ENCODE measurements at places on chromosomes 13 and 19.

- no peak for DNase-seq
Observed at GRCh38 chr13:69935043-69935442, 172.6 kb upstream of the ATXN8OS start.

DNA sequence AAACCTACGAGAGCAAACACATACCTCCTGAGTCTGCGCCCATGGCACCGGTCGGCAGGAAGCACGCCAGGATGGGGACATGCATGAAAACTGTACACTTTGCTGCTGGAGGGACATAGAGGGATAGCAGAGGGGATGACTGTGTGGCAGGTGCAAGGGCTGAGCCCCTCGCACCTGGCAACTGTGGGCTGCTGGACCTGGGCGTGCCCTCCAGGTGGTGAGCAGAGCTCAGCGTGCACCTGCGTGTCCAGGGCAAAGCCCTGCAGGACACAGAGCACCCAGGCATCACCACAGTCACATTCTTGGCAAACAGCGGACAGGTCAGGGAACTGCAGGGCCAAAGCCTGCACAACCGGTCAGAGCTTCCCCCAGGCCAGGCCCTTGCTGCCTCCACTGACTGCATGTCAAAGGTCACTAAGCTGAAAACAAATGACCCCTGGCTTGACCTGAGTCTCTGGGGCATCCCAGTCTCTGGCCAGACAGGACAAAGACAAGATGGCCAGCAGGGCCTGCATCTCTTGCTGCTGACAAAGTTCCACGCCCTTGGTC is 9.0 kb upstream of the ISYNA1 start:
- DNase-seq: no peak

DNA sequence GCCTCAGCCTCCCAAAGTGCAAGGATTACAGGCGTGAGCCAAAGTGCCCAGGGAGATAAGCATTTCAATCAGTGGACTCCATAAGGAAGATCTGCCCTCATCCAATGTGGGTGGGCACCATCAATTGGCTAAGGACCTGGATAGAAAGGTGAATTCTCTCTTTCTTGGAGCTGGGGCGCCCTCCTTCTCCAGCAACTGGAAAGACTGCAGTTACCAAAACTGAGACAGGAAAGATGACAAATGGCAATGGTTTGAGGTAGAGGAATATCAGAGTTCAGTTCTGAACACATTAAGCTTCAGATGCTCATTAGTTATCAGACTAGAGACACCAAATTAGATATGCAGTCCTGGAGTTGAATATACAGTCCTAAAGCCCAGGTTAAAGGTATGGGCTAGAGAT is 10.5 kb upstream of the ELF1 start:
- DNase-seq: peak; percentile 70

DNA sequence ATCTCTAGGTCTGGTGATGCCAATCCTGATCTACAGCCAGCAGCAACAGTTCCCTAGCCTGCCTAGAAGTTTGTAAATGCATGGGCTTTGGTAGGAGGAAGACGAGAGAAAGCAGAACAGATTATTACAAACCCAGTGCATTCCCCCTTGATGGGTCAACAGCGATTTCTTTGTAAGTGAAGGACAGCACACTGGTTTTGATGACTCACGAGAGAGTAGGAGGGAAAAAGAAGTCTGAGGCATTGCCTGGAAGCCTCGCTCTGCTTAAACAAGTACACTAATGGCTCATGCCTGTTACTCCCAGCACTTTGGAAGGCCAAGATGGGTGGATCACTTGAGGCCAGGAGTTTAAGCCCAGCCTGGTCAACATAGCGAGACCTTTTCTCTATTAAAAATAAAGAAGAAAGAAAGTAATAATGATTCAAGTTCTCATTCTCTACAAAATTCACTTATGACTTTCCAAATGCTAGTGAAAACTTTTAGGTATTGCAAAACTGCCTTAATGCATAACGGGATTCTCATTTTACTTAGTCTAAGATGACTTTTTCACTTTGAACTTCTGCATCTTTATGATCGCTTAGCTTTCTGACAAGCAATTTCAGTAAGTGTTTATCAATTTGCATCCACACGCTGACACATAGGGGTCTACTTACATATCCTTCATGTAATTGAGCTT is 47.7 kb upstream of the USPL1 start:
- DNase-seq: peak; percentile 17

GRCh38 chr13:75919660-75920199 is 283.6 kb downstream of the LMO7 start:
- DNase-seq: no peak

GRCh38 chr19:29676586-29676985 is 11.3 kb downstream of the PLEKHF1 start:
- DNase-seq: no peak

DNA sequence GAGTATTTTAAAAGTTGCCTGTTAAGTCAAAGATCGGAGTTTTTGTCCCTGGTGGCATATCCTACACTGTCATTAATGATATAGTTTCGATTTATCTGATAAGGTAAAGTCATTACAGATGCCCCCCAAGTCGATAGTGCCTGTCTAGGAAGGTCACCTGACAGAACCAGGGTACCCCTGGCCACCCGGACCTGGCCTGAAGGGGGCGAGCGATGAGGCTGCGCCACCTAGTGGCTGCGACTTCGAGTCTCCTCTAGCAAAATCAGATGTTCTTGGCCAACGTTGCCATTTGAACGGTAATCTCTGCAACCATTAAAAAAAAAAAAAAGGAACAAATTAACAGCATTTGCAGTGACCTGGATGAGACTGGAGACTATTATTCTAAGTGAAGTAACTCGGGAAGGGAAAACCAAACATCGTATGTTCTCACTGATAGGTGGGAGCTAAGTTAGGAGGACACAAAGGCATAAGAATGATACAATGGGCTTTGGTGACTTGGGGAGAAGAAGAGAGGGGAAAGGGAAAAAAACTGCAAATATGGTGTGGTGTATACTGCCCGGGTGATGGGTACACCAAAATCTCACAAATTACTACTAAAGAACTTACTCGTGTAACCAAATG is 565.1 kb downstream of the LIG4 start:
- DNase-seq: peak; percentile 83

GRCh38 chr13:42405665-42406390 is 133.9 kb downstream of the AKAP11 start:
- DNase-seq: no peak

DNA sequence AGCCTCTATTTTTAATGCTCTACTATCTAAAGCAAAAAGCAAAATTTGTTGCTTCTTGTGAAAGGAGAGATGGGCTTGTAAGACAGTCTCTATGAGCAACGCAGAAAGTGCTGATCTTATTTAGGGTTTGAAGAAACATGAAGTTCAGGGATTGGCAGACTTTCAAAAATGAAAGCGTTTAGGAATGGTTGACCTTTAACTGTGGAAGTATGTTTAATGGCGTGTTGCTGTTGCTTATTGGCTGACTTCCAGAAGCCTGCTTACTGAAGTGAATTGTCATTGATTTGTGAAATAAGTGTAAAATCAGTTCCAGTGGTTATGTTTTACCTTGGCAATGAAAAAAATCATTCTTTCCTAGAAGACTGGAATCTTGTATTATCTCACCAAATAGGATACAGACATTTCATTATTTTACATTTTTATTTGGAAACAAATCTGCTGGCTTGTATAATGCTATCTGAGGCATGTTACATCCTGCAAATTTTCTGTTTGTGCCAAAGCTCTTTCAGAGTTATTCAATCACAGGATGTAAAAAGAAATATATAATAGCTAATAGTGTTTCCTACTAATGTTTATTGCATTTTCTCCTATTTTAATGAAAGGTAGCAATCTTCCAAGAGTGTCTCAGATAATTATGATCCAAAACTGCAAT is 221.3 kb upstream of the SLITRK6 start:
- no peak for DNase-seq

DNA sequence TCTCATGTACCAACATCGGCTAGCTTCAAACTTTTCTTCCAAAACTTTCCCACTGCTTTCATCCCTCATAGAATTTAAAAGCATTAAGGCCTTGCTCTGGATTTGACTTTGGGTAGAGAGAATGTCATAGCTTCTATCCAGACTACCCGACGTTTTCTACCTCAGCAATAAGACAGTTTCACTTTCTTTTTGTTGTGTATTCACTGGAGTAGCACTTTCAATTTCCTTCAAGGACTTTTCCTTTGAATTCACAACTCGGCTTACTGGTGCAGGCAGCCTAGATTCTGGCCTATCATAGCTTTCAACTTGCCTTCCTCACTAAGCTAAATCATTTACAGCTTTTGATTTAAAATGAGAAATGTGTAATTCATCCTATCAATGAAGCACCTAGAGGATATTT is 420.4 kb upstream of the GPC6 start:
- no peak for DNase-seq

DNA sequence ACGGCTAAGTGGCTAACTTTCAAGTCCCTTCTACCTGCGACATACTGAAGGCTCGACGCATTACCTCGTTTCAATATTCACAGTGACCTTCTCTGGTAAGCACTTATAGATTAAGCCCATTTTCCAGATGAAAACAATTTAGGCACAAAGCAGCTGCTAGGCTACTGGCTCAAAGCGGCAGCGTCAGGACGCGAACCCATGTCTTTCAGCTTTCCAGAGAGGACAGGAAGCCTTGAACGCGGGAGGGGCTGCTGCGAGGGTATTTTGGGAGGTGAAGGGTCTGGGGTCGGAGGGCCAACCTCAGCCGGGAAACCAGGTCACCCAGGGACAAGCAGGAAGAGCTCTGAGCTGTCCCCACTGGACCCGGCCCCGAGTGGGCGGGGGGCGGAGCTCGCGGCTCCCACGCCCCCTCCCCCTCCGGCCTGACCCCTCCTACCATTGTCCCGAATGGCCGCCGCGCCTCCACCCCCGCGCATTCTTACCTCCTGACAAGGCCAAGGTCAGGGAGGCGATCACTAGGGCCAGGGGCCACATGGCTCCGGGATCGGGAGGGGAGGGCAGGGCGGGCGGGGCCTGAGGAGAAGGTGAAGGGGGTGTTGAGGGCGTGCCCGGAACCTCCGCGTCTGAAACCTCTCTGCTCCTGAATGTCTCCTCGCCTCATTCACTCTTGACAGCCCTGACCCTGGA is at the start of gene KLK13:
KLK13 (minus strand) TSS at position 559 of the 687 bp plus-strand sequence; CDS start at position 534, 25 bp downstream.
- peak; percentile 87 for DNase-seq

DNA sequence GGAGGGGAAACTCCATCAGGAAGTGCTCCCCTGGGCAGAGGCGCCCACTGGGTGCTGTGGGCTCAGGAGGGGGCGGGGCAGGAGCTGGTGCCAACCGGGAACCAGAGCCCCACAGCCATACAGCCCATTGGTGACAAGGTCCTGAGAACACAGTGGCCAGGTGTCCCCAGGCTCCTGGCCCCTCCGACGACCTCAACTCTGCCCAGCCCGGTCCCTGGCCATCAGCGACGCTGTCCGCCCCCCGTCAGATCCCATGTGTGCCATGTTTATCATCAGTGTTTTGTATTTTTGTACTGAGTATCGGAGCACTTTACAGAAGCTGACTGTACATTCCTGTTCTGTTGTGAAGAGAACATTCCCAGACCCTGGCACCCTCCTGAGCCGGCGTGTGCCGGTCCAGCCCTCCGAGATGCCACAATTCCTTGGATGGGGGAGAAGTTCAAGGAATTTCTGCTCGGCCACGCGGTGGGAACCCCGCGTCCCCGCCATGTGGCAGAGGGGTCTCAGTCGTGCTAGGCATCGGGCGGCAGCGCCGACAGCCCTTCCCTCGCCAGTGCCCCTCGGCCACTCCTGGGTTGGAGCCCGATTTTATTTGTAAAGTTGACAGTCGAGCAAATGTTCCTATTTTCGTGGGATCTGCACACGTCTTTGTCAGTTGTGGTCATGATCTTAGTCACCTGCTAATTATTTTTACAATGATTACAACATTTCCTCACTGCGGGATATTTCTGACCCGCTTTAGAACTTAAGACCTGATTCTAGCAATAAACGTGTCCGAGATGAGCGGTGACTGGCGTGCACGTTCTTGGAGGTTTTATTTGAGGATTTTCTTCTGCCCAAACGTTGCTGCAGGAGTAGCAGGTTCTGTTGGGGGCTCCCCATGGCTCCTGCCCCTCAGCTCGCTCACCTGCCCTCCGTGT is 16.9 kb downstream of the PEX11G start:
- DNase-seq: no peak

DNA sequence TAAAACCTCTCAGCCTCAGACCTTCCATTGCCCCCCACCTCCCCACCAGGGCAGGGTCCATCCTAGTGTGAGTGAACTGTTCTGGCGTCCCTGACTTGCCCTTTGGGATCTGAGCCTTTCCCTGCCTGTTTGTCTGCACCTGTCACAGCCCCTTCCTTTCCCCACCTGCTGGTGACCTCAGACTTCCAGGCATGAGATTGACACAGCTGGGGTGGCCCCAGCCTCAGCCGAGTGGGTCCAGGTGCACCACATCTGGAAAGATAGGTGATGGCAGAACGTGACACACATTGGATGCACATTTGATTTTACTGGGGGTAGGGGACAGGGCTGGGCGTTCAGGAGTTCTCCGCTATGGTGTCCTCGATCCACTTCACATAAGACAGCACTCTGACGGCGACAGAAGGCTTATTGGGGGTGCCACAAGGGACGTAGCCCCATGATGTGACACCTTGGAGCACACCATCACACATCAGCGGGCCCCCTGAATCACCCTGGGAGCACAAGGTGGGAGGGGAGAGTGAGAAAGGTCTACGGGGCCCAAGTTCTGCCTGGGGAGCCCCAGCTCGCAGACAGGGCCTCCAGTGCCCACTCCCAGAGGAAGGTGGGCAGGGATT is 4.6 kb downstream of the KLK1 start:
- no peak for DNase-seq

- DNase-seq: no peak
Observed at GRCh38 chr13:99854366-99854765, 117.2 kb downstream of the ZIC5 start.

DNA sequence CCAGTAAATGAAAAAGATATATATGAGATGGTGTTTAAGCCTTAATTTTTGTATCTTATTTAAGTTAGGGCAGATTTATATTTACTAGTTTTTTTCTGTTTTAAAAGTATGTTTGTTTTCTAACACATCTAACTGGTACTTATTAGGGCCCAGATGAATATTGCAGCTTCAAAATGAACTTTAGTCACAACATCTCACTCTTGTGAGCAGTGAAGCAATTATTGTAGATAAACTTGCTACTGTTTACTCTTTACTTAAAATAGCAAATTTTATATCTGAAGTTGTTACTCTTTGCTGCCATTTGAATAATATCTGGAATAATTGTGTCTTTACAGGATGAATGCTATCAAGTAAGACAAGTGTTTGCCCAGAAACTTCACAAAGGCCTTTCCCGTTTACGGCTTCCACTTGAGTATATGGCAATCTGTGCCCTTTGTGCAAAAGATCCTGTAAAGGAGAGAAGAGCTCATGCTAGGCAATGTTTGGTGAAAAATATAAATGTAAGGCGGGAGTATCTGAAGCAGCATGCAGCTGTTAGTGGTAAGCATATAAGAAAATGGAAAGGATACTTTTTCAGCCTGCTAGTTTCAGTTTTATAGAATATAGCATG is 166.8 kb downstream of the PDS5B start:
- no peak for DNase-seq

GRCh38 chr13:66534561-66534960 is 695.6 kb downstream of the PCDH9 start:
- no peak for DNase-seq

GRCh38 chr13:88345171-88345847 is 674.1 kb downstream of the SLITRK5 start:
- DNase-seq: no peak
